ENCODE measurements at places on chromosomes 13 and 19.
A peak's percentile ranks its signal among the peaks of the same experiment; 100 is the strongest.

- no peak for DNase-seq
These were observed at the start of gene ZNF536 for GRCh38 chr19:30371960-30372824. Gene ZNF536, plus strand, starts transcription at chr19:30372384. Its CDS starts 71,179 bp downstream, at chr19:30443563.

DNA sequence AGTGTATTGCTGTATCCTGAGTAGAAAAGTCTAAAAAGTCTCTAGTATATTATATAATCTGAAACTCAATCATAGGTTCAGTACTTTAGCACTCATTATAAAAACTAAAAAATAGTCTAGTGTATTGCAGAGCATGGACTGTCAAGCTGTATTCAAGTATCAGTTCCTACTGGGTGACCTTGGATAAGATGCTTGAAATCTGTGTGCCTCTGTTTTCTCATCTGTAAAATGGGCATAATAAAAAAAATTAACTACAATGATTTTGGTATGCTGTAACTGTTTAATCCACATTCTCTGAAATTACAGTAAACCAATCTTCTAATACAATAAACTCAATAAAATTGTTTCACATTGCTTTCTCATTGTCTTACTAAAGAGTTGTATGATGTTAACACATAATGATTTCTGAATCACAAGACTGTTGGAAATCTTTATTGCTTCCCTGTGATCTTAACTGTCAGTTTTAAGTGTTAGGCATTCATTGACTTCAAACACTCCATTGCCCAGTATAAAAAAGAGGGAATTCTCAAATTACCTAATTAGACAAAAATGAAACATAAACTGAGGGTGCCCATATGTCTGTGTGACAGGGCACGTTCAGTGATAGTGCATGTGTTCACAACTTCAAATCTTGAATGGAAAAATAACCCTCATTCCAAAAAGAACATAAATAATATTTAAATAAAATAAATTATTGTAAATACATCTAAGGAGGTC lies 2.2 kb downstream of the STARD13 start:
- no peak for DNase-seq

DNA sequence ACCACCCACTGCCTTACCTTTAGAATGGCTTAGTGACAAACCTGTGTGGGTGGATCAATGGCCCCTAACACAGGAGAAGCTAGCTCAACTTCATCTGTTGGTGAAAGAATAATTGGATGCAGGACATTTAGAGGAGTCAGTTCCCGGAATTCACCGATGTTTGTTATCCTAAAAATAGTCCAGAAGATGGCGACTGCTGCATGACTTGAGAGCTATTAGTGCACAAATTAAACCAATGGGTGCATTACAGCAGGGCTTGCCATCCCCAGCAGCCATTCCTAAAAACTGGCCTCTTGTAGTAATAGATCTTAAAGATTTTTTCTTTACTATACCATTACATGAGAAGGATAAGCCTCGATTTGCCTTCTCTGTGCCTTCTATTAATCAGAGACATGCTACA lies 46.8 kb upstream of the ZNF726 start:
- no peak for DNase-seq

DNA sequence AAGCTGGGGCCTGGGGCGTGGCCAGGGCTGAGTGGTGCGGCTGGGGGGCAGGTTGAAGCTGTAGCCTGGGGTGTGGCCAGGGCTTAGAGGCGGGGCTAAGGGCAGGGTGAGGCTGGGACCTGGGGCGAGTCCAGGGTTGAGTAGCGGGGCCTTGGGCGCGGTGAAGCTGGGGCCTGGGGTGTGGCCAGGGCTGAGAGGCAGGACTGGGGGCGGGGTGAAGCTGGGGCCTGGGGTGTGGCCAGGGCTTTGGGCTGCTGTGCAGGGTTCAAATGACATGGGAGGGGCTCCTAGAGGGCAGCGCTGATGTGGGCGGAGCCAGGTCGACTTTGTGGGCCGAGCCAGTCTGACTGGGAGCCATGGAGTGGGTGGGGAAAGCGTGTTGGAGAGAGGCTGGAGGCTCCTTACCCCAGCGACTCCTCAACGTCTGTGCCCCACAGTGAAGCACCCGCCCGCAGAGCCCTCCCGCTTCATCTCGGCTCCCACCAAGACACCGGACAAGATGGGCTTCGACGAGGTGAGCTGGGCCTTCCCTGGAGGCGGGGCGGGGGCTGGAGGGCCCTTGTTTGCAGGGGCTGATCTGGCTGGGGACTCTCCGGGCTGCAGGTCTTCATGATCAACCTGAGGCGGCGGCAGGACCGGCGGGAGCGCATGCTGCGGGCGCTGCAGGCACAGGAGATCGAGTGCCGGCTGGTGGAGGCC lies 21.5 kb downstream of the COLGALT1 start:
- peak; percentile 29 for DNase-seq

DNA sequence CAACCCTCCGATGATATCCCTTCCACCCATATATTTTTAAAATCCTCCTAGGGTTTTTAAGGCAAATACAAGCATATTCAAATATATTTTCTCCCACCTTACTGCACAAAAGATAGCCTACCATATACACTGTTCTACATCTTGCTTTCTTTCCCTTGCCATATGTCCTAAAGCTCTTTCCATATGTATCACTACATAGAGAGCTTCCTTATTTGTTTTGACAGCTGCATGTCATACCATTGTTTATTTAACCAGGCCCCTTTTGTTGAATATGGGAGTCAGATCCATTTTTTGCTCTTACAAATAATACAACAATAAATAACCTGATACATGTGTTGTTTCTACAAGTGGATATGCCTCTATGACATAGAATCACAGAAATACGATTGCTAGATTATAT lies 32.8 kb upstream of the WDFY2 start:
- no peak for DNase-seq

GRCh38 chr19:17069193-17069592 lies 6.1 kb downstream of the HAUS8 start:
- no peak for DNase-seq

DNA sequence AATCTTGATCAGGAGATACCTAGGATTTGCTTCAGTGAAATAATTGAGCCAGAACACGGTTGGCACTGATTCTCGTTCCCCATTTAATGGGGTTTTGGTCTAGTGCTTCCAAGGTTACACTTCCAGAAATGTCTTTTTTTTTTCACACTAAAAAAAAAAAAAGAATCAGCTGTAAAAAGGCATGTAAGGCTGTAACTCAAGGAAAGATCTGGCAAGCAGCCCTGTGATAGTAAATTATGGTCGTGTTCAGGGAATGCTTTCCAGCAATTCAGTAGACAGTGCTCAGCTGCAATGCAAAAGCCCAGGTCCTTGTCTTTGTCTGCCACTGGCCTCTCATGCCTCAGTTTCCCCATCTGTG lies 27.2 kb upstream of the NDUFS7 start:
- no peak for DNase-seq
